ENCODE measurements at places on chromosomes 11 and 22. TPM values are rescaled to one million over a fixed set of nuclear protein-coding genes. Genes with fewer than 3 reads are reported as not detected.

The SMIM35 gene
- 0.04 TPM for polyA plus RNA-seq

The INPPL1 gene
- polyA plus RNA-seq: 80.4 TPM

The DDI1 gene
- polyA plus RNA-seq: not detected

The TRPM5 gene
- 0.12 TPM for polyA plus RNA-seq

The PHRF1 gene
- 11.2 TPM for polyA plus RNA-seq

The SCGB1C1 gene
- polyA plus RNA-seq: not detected

The OR6A2 gene
- not detected for polyA plus RNA-seq
